ENCODE measurements at places on chromosomes 12 and 14.

DNA sequence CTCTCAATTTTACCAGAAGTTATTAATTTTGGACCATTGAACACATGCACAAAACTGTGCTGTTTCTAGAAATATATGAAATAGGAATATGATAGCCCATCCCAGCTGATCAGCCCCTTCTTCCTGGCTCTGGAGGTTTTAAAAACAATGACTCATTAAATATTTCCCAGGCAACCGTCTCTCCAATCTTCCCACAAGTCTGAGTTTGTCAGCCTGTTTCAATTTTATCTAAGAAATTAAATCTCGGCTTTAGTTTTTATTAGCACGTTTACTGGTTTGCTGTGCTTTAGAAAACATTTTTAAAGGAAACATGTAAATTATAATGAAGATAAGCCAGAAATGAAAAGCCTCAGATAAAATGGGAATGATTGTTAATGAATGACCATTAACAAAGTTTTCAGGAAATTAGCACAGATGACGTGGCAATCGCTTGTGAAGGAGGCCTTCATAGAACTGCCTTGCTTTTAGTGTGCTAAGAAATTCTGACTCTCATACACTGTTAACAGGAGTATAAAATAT, 89.3 kb upstream of the RAP1B start:
- H3K27ac ChIP-seq, result peak overlapping the region; percentile 37
- H3K4me3 ChIP-seq, result peak overlapping the region; percentile 45

GRCh38 chr14:75088566-75089373, 19.3 kb downstream of the ZC2HC1C start:
- H3K36me3 ChIP-seq, result peaks cover 41% of the 10 kb centered on the region
- no peak overlapping the region for H3K4me3 ChIP-seq
- no peaks in the 10 kb centered on the region for H3K27me3 ChIP-seq
- peak; percentile 17 for DNase-seq
- no peaks in the 10 kb centered on the region for H3K4me1 ChIP-seq
- no peak overlapping the region for H3K27ac ChIP-seq

GRCh38 chr14:81363746-81364378, 36.3 kb downstream of the STON2 start:
- no peak overlapping the region for H3K4me3 ChIP-seq
- H3K27me3 ChIP-seq, result no peaks in the 10 kb centered on the region
- no peak overlapping the region for H3K27ac ChIP-seq
- H3K36me3 ChIP-seq, result no peaks in the 10 kb centered on the region
- H3K4me1 ChIP-seq, result no peaks in the 10 kb centered on the region

DNA sequence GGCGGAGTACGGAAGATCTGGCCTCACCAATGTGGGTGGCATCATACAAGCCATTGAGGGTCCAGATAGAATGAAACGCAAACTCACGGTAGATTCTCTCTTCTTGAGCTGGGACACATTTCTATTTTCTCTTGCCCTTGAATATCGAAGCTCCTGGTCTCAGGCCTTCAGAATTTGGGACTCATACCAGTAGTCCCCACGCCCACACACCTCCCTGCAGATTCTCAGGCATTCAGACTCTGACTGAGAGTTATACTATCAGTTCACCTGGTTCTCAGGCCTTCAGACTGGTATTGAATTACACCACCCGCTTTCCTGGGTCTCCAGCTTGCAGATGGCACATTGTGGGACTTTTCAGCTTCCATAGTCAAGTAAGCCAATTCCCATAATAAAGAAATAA, 37.8 kb downstream of the EIF2S3B start:
- H3K36me3 ChIP-seq, result no peaks in the 10 kb centered on the region
- DNase-seq, result no peak
- H3K27me3 ChIP-seq, result no peaks in the 10 kb centered on the region
- H3K27ac ChIP-seq, result no peak overlapping the region
- no peak overlapping the region for H3K4me3 ChIP-seq
- H3K4me1 ChIP-seq, result no peaks in the 10 kb centered on the region

GRCh38 chr14:32633224-32633859, 304.2 kb downstream of the AKAP6 start:
- peaks cover 27% of the 10 kb centered on the region for H3K4me1 ChIP-seq
- no peaks in the 10 kb centered on the region for H3K27me3 ChIP-seq
- H3K36me3 ChIP-seq, result no peaks in the 10 kb centered on the region
- no peak for DNase-seq
- H3K27ac ChIP-seq, result no peak overlapping the region

DNA sequence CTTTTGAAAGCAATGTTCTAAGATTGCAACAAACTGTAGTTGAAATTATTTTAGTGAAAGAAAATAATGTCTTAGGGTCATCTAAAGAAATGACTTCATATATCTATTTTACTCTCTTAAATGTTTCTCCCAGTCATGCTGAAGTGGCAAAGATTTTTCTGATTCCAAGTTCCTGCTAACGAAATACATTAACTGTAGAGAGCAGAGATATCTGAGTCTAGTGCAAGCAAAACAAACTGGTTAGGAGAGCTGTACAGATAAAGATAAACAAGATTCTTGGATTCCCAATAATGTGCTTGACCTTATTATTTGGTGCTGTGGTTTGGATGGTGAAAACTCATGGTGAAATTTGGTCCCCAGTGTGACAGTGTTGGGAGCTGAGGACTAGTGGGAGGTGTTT, 199.9 kb upstream of the PWP1 start:
- no peak overlapping the region for H3K27ac ChIP-seq
- DNase-seq, result no peak
- H3K36me3 ChIP-seq, result no peaks in the 10 kb centered on the region
- no peaks in the 10 kb centered on the region for H3K4me1 ChIP-seq
- no peak overlapping the region for H3K4me3 ChIP-seq

DNA sequence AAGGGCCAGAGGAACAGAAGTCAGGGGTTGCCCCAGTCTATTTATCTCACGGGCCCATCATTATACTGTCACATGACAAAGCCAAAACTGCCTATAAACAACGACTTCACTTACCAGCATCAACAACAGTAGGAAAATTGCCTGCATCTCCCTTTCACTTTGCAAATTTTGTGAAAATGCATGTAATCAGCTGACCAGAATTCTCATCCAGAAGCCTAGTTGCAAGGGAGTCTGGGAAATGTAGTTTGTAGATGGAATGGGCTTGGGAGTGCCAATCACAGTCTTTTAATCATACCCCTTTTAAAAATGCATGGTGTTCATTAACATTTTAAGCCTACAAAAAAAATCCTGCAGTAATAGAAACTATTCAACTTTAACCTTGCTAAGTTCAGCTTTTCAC, 369.3 kb upstream of the TMPO start:
- no peak for DNase-seq
- no peaks in the 10 kb centered on the region for H3K27me3 ChIP-seq
- no peaks in the 10 kb centered on the region for H3K36me3 ChIP-seq
- H3K4me1 ChIP-seq, result no peaks in the 10 kb centered on the region
- H3K4me3 ChIP-seq, result no peak overlapping the region
- H3K27ac ChIP-seq, result no peak overlapping the region

GRCh38 chr12:113724794-113725556, 241.2 kb downstream of the RBM19 start:
- no peaks in the 10 kb centered on the region for H3K36me3 ChIP-seq
- no peak overlapping the region for H3K4me3 ChIP-seq
- no peaks in the 10 kb centered on the region for H3K4me1 ChIP-seq

- no peak for DNase-seq
- H3K27me3 ChIP-seq, result no peaks in the 10 kb centered on the region
- no peaks in the 10 kb centered on the region for H3K4me1 ChIP-seq
These were observed 34.4 kb upstream of the CRY1 start for GRCh38 chr12:107127482-107128430.

GRCh38 chr14:49886523-49886922, 6.4 kb upstream of the ARF6 start:
- no peaks in the 10 kb centered on the region for H3K36me3 ChIP-seq
- no peaks in the 10 kb centered on the region for H3K27me3 ChIP-seq
- no peaks in the 10 kb centered on the region for H3K4me1 ChIP-seq
- DNase-seq, result no peak
- H3K27ac ChIP-seq, result no peak overlapping the region
- no peak overlapping the region for H3K4me3 ChIP-seq

DNA sequence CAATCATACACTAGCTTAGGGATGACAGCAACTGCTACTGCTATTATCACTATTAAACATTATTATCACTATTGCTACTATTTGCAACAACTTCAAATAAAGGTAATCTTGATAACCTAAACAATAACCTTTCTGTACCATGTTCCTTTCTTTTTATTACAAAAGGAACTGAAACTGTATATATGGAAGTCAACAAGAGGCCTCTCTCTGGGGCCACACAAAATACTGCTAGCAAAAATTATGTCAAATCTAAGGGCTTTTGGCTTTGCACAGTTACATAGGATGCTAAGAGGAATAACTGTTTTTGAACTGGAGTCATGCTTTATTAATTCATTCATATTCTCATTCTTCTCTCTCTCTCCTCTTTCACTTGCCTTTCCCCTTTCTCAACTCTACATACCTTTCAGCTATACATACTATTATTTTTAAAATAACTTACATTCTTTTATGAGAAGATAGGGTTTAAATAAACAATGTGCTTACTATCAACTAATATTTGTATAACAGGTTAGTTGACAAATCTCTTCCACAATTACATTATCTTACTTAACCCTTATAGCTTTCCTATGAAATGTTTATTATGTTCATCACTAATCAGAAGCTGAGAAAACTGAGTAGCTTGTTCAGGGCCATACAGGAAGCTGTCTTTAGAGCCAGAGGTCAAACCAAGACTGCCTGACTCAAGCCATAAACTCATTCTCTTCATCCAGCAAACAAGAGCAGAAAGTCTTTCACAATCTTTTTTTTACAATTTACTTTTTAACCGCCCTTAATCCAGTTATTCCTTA, 25.7 kb downstream of the SPTSSA start:
- H3K36me3 ChIP-seq, result no peaks in the 10 kb centered on the region
- no peak overlapping the region for H3K4me3 ChIP-seq
- H3K27me3 ChIP-seq, result no peaks in the 10 kb centered on the region

DNA sequence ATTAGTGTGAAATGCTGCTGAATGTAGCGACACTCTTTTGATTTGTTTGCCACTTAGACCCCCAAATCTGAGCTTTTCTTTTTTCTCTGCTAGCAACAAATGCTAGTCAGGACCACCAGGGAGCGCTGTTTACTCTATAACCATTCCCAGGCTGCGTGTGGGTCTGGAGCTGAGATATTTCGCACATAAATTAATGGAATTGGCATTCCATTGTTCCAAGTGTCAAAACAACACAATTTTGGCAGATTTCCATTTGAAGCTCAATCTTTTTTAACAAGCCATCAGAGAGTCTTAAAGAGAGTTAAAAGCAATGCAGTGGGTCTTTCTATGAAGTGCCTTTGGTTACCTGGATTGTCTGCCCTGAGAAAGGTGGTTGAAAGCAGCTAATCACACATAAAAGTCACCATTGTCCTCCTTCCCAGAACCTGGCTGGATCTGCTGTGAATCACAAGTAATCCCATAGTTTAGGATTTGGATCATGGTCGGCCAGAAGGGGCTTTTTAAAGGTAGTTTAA, 7.4 kb upstream of the TMEM132C start:
- H3K27ac ChIP-seq, result no peak overlapping the region
- H3K4me3 ChIP-seq, result no peak overlapping the region
- no peaks in the 10 kb centered on the region for H3K36me3 ChIP-seq
- H3K4me1 ChIP-seq, result no peaks in the 10 kb centered on the region
- no peaks in the 10 kb centered on the region for H3K27me3 ChIP-seq

DNA sequence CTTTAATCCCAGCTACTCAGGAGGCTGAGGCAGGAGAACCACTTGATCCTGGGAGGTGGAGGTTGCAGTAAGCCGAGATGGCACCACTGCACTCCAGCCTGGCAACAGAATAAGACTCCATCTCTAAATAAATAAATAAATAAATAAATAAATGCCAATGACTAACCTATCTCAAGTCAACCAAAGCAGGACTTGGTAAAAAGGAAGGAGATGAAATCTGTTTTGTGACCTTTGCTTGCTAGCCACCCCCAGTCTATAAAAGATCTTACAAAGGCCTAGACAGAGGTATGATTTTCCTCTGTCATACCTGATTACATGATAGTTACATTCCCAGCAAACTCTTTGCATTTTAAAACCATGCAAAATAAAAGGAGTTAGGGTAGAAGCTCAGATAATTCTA, 13.5 kb upstream of the METTL17 start:
- no peak for DNase-seq
- H3K4me1 ChIP-seq, result no peaks in the 10 kb centered on the region
- H3K36me3 ChIP-seq, result no peaks in the 10 kb centered on the region
- no peak overlapping the region for H3K27ac ChIP-seq
- no peak overlapping the region for H3K4me3 ChIP-seq
- no peaks in the 10 kb centered on the region for H3K27me3 ChIP-seq

- DNase-seq, result no peak
- H3K36me3 ChIP-seq, result no peaks in the 10 kb centered on the region
- no peak overlapping the region for H3K27ac ChIP-seq
- H3K4me3 ChIP-seq, result no peak overlapping the region
- no peaks in the 10 kb centered on the region for H3K27me3 ChIP-seq
- no peaks in the 10 kb centered on the region for H3K4me1 ChIP-seq
These were observed 1061.8 kb upstream of the SEL1L start for GRCh38 chr14:82595466-82595865.

DNA sequence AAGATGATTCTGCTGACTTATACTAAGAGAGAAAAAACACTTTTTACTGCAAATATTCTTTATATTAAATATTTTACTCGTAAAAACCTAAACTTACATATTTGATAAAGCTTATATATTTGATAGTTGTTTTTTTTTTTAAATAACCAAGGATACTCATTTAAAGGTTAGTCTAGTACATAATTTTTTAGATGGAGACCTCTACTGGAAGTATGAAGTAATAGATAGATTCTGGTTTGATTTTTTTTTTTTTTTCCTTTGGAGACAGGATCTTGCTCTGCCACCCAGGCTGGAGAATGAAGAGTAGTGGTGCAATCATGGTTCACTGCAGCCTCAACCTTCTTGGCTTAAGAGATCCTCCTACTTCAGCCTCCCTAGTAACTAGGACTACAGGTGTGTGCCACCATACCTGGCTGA, 16.4 kb downstream of the ARID2 start:
- H3K27me3 ChIP-seq, result no peaks in the 10 kb centered on the region
- no peak overlapping the region for H3K27ac ChIP-seq
- no peak for DNase-seq
- no peaks in the 10 kb centered on the region for H3K36me3 ChIP-seq
- H3K4me3 ChIP-seq, result no peak overlapping the region

DNA sequence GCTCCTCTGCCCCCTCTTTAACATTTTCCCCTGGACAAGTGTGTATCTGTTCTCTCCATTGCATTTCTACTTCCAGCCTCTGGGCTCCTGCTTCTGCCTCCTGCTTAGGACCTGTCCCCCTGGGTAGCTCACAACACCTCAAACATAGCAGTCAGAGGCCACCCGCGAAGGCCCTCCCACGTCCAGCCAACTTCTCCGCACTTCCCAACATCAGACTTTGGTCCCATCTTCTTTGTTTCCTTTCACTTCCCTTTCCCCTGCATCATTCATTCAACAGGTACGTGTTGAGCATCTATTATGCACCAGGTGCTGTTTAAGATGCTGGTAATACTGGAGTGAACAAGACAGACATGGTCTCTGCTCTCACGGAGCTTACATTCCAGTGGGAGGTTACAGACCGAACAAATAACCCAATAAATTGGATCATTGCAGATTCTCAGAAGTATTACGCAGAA, 3.1 kb downstream of the C12orf57 start:
- H3K27ac ChIP-seq, result no peak overlapping the region
- H3K4me1 ChIP-seq, result peaks cover 21% of the 10 kb centered on the region
- H3K36me3 ChIP-seq, result peaks cover 4% of the 10 kb centered on the region

GRCh38 chr14:101843665-101844064, 82.2 kb downstream of the PPP2R5C start:
- H3K4me1 ChIP-seq, result peaks cover 13% of the 10 kb centered on the region
- H3K27ac ChIP-seq, result no peak overlapping the region
- H3K4me3 ChIP-seq, result no peak overlapping the region
- DNase-seq, result no peak

- H3K27me3 ChIP-seq, result no peaks in the 10 kb centered on the region
- no peaks in the 10 kb centered on the region for H3K4me1 ChIP-seq
- no peak overlapping the region for H3K27ac ChIP-seq
- DNase-seq, result no peak
- H3K36me3 ChIP-seq, result no peaks in the 10 kb centered on the region
These were observed 678.2 kb downstream of the NRXN3 start for GRCh38 chr14:78848234-78848820.
